ENCODE measurements at places on chromosomes 7 and 10. TPM values are rescaled to one million over a fixed set of nuclear protein-coding genes. Genes with fewer than 3 reads are reported as not detected.

Gene ARHGEF35
- 3.4 TPM for total RNA-seq

DNA sequence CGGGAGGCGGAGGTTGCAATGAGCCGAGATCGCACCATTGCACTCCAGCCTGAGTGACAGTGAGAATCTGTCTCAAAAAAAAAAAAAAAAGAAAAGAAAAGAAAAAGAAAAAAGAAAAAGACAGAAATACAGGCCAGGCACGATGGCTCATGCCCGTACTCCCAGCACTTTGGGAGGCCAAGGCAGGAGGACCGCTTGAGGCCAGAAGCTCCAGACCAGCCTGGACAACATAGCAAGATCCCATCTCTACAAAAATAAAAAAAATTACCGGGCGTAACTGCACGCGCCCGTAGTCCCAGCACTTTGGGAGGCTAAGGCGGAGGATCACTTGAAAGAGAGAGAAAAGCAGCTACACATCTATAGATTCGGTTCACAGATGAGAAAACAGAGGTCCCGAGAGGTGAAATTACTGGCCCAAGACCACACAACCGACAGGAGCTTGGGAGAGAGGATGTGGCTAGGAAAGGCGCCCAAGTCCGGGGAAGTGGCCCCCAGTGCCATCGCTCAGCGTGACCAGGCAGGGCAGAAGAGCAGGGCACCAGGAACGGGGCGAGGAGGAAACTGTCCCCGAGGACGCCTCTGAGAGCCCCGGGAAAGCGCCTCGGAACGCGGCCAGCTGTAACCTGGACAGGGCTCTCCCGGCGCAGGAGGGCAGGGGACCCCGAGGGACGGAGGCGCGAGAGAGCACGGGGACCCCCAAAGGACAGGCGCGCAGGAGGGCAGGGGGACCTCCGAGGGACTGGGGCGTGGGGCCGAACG is 612 bp downstream of the SNX8 start:
- DNase-seq: peak; percentile 56

Gene PTPRN2
- not detected for total RNA-seq

Gene MYPN
- 14.5 TPM for total RNA-seq

GRCh38 chr10:75477680-75478079 is 46.3 kb downstream of the LRMDA start:
- DNase-seq: no peak

GRCh38 chr7:144445590-144445989 is 42.1 kb upstream of the NOBOX start:
- DNase-seq: peak; percentile 13

DNA sequence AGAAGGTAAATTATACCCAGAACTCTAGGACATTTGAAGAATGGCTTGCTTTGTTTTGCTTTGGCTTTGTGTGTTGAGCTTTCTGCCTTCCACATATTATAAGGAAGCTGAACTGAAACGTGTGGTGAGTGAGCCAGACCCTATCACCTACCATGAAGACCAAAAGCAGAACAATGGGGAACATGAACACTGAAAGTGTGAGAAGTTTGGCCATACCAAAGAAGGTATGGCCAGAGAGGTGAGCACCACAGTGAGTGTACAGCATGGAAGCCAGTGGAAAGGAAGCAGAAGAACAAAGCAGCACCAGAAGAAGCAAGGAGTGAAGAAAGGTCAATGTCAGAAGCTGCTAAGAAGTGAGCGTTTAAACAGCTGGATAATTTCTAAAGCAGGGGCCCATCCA is 59.7 kb upstream of the CCDC71L start:
- no peak for DNase-seq

- DNase-seq: no peak
These were observed 9.3 kb upstream of the AHR start for GRCh38 chr7:17289074-17289645.

Gene JAKMIP3
- total RNA-seq: not detected

Gene CHAT
- total RNA-seq: not detected

GRCh38 chr10:67697724-67698131 is 1.7 kb upstream of the CTNNA3 start:
- DNase-seq: peak; percentile 66

- DNase-seq: no peak
These were observed 96.2 kb downstream of the EXOC4 start for GRCh38 chr7:133349101-133349500.

DNA sequence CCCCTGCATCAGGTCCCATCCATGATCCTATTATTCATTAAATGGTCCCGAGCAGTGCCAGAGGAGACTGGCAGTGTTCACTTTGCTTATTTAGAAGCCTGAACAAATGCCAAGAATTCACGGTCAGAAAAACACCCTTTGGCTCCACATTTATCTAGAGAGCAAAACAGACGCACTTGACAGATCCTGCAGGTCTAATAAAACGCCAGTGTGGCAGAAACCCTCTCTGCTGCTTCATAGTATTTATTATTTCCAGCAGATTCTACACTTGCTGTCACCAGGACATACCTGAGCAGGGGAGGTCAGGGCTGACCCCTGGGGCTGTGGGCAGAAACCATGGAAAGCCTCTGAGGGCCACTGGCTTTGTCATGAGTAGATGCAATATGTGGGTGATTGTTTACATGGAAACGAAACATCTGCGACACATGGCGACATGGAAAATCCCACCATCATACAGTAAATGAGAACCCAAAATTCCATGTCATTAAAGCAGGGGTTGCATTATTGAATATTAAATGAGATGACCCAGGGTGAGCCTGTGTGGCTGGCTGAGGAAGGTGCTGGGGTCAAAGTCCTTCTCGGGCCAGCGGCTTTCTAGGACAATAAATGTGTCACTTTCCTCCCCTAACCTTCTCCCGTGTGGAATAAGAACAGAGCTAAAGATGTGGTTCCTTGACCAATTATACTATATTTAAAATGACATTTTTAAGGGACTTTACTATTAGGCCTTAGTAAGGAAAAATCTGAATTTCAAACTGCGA is 205.9 kb upstream of the SVIL start:
- no peak for DNase-seq

DNA sequence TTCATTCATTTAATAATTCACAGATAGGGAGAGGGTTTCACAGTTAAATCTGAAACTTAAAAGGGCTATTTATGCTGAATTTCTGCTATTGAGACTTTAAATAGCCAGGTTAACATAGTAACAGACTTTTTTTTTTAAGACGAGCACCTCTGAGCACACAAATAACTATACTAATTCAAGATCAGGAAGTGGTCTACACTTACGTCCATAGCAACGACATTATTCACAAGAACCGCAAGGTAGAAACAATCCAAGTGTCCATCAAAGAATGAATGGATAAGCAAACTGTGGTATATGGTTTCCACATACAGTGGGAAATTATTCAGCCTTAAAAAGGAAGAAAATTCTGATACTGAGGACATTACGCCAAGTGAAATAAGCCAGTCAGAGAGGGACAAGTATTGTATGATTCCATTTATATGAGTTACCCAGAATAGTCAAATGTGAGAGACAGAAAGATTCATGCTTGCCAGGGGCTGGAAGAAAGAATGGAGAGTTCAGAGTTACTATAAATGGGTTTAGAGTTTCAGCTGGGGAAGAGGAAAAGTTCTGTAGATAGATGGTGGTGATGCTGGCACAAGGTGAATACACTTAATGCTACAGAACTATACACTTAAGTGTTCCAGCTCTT is 140.3 kb upstream of the LAMB4 start:
- no peak for DNase-seq

DNA sequence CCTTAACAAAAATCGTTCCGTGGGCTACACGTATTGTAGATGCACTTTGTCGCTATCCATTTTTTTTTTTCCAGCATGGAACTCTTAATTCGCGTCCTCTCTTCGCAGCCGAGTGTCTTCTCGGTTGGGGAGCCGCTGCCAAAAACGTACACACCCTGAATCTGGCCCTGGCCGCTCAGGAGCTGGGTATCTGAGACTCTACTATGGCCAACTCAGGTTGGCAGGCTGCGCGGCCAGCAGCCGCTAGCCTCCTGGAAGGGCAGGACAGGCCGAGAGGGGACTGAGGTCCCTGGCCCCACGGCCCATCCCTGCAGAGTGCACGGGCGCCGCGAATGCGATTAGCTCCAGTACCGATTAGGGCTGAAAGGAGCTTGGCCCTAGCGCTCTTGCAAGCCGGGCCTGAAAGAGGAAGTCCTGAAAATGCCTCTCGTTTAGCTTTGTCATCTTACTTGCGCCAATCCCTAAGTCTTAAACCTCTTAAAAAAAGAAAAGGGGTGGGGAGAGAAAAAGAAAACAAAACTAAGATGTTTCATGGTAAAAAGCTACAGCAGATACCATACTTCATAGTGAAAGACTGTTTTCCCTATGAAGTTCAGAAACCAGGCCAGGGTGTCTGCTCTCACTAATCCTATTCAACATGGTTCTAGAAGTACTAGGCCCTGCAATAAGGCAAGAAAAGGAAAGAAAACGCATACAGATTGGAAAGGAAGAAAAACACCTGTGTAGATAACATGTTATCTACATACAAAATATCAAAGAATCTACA is 113.2 kb upstream of the RHEB start:
- peak; percentile 21 for DNase-seq

DNA sequence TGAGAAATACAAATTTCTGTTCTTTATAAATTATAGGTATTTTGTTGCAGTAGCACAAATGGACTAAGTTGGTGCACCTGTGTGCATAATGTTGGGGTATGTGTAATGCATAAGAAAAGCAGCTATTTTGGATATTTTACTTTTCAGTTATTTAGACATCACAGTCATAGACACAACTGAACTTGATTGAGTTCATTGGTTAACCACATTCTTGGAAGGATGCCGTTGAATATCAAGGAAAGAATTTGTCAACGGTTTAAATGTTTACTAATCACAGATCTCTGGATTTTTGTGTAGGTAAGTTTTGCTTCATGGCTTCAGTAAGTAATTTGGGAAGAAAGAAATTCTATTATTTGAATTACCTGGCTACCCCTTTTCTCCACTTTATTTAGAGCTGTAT is 4.1 kb downstream of the OTUD1 start:
- peak; percentile 63 for DNase-seq

Gene PIK3CG
- total RNA-seq: not detected

- no peak for DNase-seq
These were observed 37.4 kb downstream of the SMNDC1 start for GRCh38 chr10:110267276-110267675.

GRCh38 chr10:90023950-90024349 is 322.6 kb downstream of the KIF20B start:
- DNase-seq: no peak
